Foreskin fibroblast (primary cell): ENCODE measurements at places on chromosomes 6 and 20.

- peak; percentile 29 for DNase-seq
Measured at GRCh38 chr20:33299111-33299603, 16.1 kb downstream of the BPIFB1 start.

GRCh38 chr20:20896606-20897005, 184.2 kb upstream of the RALGAPA2 start:
- DNase-seq = no peak

GRCh38 chr20:20241976-20242375, 125.9 kb upstream of the INSM1 start:
- DNase-seq = no peak

GRCh38 chr20:47814632-47815415, 29.5 kb upstream of the SULF2 start:
- DNase-seq = no peak

GRCh38 chr20:16476032-16476431, 97.2 kb downstream of the KIF16B start:
- peak; percentile 25 for DNase-seq

DNA sequence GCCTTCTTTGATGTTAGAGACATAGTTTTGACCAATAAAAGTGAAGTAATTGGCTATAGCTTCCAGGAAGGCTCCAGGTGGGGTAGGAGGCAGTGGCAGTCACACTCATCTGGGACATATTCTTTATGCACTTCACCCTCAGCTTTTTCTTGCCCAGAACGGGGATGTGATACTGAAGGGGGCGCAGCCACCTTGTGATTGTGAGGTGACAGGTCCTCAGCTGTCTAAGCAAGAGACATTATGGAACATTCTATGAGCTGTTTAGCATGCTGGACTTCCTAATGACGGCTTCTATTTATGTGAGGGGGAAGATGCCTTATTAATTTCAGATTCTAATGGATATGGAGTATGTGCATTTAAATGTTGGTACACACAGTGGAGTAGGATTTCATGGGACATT, 151.3 kb upstream of the ZFP64 start:
- no peak for DNase-seq

DNA sequence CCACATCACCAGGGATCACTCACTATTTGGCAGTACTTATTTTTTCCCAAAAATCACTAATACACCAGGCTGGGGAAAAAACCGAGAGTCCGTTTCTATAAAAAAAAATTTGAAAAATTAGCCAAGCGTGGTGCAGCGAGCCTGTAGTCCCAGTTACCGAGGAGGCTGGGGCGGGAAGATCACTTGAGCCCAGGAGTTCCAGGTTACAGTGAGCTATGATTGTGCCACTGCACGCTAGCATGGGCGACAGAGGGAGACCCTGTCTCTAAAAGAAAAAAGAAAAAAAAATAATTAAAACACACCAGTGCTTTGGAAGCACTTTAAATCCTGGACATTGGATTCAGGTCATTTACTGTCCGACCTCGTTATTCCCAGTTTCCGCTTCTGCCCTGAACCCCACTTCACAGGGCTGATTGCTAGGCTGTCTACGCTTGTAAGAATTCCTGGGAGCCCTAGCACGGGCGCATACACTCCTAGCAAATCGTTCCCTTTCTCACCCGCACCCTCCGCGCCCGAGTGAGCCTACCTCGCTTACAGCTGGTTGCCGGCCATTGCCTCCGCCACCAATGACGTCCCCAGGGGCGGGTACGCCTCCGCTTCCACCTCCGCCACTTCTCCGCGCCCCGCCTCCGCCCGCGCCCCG, at the start of gene TPMT:
TSS of gene TPMT (minus strand) at position 571 of the 643 bp plus-strand sequence. CDS start 5,950 bp downstream, outside the sequence.
- no peak for DNase-seq

GRCh38 chr20:37350649-37351574, 5.0 kb downstream of the SRC start:
- no peak for DNase-seq

- DNase-seq = no peak
Measured at GRCh38 chr6:163207431-163208383, 206.8 kb upstream of the QKI start.

GRCh38 chr6:111625461-111626391, 20.0 kb upstream of the TRAF3IP2 start:
- no peak for DNase-seq

GRCh38 chr6:125004198-125004597, 42.0 kb downstream of the RNF217 start:
- no peak for DNase-seq

DNA sequence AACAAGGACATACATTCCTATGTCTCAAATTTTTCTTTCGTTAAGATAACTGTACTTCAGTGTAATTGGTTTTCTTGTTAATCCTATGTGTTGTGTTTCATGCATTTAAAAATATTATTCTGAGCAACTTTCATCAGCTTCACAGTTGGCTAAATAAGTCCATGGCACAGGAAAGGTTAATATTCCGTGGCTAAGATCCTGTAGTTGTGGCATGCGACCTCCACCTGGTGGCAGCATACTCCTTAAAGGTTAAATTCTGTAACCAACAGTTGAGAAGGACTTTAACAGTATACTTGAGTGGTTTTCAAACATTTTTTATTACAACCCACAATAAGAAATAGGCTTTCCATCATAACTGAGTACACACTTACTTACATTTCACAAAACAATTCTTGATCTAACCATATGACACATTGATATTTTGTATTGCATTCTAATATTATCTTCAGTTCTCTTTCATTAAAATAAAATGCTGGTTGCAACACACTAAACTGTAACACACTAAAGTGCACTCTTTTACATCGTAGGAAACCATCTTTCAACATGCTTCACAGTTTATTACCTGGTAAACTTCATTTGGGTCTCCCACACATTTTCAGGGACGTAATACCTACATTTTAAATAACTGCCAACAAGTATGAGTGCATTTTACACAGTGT, 118.3 kb downstream of the SLX4IP start:
- peak; percentile 58 for DNase-seq

- peak; percentile 92 for DNase-seq
Measured at GRCh38 chr6:41734666-41735426, 562 bp downstream of the TFEB start.

GRCh38 chr20:22604815-22605214, 20.4 kb upstream of the FOXA2 start:
- no peak for DNase-seq

DNA sequence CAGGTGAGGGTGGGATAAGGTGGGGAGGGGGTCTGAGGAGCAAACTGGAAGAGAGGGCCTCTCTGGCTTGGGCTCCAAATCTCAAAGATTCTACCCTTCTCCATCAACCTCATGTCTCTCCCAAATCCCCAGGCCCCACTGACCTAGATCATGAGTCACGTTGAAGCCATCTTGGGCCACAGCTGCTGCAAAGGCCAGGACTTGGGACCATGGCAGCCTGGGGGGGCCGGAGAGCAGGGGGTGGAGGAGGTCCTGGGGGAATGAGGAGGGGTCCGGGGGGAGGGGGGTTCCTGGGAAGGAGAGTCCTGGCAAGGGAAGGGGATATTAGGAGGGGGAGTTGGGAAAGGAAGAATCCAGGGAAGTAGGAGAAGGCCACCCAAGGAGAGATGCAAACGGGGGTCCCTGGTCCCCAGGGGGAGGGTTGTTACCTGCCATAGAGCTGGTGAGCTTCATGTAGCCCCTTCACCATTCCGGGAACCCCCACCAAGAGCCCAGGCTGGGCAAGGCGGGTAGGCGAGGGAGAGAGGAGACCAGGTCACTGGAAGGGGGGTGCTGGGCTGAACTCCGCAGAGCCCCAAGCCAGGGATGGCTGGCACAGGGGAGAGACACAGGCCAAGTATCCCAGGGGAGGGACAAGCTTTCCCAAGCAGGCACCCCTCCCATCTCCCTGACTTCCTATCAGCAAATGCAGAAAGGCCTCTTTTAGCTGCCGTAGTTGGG, 12.7 kb downstream of the GGT7 start:
- DNase-seq = no peak
